ENCODE measurements at places on chromosomes 12 and 14.

GRCh38 chr14:98181241-98181640 lies 1090.8 kb downstream of the BCL11B start:
- DNase-seq = no peak

DNA sequence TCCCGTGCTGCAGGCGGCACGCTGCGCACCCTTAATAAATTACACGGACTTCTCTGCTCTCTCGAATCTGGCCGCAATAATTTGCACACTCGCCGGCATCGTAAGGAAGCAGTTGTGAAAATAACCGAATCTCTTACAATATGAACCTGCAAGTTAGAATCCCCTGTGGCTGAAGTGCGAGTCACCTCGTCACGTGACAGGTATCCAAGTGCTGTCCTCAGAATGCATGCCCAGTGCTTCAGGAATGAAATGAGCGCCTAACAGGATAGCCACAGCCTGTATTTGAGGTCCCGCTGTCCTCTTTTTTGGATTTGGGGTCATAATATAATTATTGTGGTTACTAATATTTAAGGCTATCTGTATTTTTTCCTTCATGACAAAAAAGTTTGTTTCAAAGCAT lies 82.0 kb downstream of the VWF start:
- DNase-seq = no peak

DNA sequence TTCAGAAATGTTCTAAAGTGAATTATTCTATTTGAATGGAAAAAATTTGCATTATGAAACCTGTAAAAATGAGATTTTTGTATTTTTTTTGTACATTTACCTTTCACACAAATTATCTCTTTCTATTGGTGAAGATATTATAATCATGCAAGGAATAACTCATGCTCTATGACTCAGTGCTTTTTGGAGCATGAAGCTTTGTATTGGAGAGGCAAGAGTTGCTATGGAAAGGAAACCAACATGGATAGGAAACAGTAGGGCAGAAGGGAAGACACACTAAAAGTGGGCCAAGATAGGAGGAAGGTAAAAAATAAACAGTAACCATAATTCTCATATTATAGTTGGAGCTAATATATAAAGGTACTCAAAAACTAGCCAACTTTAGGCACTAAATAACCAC lies 79.0 kb downstream of the PLCZ1 start:
- DNase-seq = no peak

DNA sequence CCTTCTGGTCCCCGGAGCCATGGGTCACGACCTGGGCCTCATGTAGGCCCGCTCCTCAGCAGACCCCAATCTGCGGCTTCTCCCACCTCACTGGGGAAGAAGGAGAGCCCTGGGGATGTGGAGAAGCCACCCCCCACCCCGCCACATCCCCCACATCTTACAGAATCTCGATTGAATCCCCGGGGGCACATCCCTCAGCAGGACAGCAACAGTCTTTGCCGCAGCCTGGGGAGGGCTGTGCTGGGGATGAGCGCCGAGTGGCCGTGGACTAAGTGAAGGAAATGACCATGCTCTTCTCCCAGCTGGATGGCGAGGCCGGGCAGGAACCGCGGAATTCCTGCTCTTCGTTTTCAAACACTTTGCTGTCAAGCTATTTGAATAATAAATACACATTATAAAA lies 169.0 kb upstream of the RTL1 start:
- DNase-seq = no peak

DNA sequence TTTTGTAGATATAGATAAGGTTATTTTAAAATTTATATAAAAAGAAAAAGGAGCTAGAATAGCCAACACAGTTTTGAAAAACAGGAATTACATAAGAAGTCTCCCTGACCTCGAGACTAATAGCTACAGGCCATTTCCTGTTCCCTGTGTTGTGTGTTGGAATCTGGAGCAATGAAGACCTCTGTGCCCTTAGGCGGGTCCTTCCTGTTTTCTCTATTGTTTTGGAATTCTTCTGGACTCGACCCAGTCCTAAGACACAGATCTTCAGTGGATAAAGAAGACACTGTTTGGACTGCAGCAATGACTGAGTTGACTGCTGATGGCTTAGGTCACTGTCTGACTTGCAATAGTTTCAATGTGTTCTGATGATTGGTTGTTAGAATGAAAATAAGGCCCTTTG lies 26.2 kb downstream of the SNRPF start:
- no peak for DNase-seq

DNA sequence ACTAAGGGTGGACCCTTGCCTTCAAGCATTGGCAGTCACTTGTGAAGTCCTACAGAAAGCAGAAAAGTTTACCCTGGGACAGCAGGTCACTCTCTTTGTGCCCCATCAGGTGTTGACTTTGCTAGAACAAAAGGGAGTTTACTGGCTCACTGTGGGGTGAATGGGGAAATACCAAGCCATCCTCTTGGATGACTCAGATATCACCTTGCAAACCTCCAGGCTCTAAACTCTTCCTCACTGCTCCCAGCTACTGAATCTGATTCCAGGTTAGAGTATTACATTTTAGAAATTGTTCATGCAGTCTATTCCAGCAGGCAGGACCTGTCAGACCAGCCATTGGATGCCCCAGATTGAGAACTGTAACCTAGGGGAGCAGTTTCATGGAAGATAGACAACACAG lies 7.3 kb upstream of the EDDM3B start:
- no peak for DNase-seq

GRCh38 chr12:63410197-63410596 lies 258.1 kb downstream of the DPY19L2 start:
- DNase-seq = no peak

DNA sequence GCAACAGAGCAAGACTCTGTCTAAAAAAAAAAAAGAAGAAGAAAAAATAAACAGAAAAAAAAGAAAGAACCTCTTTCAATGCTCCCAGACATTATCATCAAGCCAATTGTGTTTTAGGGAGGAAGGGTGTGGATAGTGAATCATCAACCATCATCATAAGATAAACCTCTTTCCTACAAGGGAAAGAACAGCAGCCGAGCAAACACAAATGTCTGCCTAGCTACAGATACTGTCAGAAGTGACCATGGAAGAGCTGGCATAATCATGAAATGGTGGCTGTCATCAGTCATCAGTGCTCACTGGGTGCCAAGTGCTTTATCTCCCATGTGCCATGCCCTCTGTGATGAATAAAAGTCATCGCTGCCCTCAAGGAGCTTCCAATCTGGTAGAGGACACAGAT lies 46.6 kb downstream of the SLC17A8 start:
- no peak for DNase-seq

GRCh38 chr12:79827484-79827883 lies 107.4 kb downstream of the PPP1R12A start:
- DNase-seq = no peak

GRCh38 chr12:65825507-65826352 lies 1.4 kb downstream of the HMGA2 start:
- no peak for DNase-seq

GRCh38 chr14:97978341-97978740 lies 1181.2 kb downstream of the VRK1 start:
- DNase-seq = peak; percentile 13

GRCh38 chr14:68820536-68820935 lies 27.7 kb upstream of the ZFP36L1 start:
- no peak for DNase-seq

- no peak for DNase-seq
Measured at GRCh38 chr12:117080661-117081144, 18.5 kb downstream of the TESC start.

DNA sequence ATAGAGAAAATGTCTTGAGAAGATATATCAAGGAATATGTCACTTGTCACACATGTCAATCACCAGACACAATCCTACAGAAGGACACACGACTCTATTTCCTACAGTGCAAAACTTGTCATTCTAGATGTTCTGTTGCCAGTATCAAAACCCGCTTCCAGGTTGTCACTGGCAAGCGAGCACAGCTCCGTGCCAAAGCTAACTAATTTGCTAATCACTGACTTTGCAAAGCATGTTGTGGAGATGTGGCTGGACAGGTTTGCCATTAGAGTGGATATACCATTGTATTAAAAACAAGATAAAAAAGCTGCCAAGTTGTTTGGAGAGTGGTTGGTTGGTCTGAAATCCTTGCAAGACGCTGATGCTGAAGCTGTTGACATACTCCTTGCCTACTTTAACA lies 7.9 kb upstream of the SGPP1 start:
- no peak for DNase-seq

- no peak for DNase-seq
Measured at GRCh38 chr12:117013726-117014125, 85.5 kb downstream of the TESC start.

GRCh38 chr12:26177283-26177682 lies 18.1 kb upstream of the SSPN start:
- DNase-seq = no peak

DNA sequence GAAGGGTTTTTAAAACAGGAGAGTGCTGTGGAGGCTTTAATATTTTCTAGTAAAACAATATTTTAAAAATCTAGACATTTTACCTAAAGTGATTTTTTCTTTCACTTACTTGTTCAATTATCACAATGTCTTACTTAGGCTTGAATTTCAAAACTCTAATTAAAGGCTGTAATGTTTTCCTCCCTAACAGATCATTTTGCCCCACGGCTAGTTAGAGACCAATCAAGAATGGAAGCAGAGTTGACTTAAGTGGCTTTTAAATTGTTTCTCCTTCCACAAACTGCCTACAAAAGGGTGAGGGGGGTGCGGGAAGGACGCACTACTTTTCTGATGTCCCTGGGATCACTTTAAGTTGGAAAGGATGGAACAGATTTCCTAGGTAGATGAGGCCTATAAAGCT lies 9.5 kb upstream of the CFL2 start:
- no peak for DNase-seq

DNA sequence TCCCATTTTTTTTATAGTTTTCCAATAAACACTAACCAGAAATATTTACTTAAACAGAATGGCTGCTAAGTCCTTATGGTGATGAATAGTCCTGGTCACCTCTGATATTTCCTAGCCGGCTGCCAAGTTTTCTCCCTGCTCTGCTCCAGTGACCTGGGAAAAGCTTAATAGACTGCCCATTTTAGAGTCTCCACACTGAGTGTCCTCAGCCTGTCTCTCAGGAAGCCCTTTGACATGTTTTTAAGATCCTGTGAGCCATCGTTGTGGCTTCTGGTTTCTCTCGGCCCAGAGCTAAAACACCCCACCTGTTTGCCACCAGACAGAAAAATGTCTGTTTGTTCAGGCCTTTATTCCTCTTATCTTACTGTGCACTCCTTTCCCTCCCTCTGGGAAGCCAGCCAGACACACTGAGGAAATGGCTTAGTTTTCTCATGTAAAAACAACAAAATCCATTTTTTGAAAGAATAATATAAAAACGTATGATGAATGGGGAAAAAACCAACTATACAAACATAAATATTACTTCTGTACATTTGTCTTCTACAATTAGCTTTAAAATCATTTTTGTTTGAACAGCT lies 25.4 kb upstream of the ALDH2 start:
- no peak for DNase-seq

- no peak for DNase-seq
Measured at GRCh38 chr12:47819138-47819895, 386 bp downstream of the HDAC7 start.

- no peak for DNase-seq
Measured at GRCh38 chr14:33457617-33458016, 493.3 kb downstream of the EGLN3 start.

GRCh38 chr12:57225680-57226210 lies 3.8 kb upstream of the SHMT2 start:
- DNase-seq = no peak

GRCh38 chr14:85463512-85463911 lies 66.4 kb upstream of the FLRT2 start:
- peak; percentile 40 for DNase-seq

- DNase-seq = no peak
Measured at GRCh38 chr12:20264608-20265114, 103.7 kb upstream of the PDE3A start.

GRCh38 chr12:104480012-104480411 lies 23.3 kb downstream of the CHST11 start:
- no peak for DNase-seq

GRCh38 chr12:112321245-112321644 lies 61.0 kb downstream of the HECTD4 start:
- no peak for DNase-seq

GRCh38 chr14:81423504-81423903 lies 23.4 kb upstream of the STON2 start:
- DNase-seq = no peak

- no peak for DNase-seq
Measured at GRCh38 chr12:99383258-99383657, 264.3 kb upstream of the GARIN6 start.

GRCh38 chr12:5898874-5899273 lies 46.2 kb downstream of the ANO2 start:
- no peak for DNase-seq

All from NCI-H187 (cell line).